Activated CD4-positive, CD25-positive, alpha-beta regulatory T cell treated with anti-CD3 and anti-CD28 coated beads, Interleukin-2, amount 50 U/mL, for 24 hours (primary cell): ENCODE measurements at places on chromosomes 3 and 15.

- ATAC-seq = no peak
Measured at GRCh38 chr3:143910756-143911155, 60.9 kb upstream of the DIPK2A start.

DNA sequence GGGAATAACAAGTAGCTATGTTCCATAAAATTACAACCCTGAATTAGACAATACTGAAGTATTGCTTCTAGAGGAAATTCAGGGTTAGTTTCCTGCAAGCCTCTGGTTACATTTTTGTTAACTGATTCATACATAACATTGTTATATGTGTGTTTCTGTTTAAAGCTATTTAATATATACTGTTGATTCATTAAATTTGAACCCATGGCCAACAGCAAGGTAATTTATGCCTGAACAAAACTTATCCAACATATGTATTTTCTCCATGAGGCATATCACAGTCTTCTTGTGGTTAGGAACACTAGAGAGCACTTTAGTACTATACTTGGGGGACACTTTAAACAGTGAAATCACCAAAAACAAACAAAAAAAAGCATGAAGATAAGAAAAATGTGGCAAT lies 47.7 kb upstream of the PTX3 start:
- ATAC-seq = no peak

DNA sequence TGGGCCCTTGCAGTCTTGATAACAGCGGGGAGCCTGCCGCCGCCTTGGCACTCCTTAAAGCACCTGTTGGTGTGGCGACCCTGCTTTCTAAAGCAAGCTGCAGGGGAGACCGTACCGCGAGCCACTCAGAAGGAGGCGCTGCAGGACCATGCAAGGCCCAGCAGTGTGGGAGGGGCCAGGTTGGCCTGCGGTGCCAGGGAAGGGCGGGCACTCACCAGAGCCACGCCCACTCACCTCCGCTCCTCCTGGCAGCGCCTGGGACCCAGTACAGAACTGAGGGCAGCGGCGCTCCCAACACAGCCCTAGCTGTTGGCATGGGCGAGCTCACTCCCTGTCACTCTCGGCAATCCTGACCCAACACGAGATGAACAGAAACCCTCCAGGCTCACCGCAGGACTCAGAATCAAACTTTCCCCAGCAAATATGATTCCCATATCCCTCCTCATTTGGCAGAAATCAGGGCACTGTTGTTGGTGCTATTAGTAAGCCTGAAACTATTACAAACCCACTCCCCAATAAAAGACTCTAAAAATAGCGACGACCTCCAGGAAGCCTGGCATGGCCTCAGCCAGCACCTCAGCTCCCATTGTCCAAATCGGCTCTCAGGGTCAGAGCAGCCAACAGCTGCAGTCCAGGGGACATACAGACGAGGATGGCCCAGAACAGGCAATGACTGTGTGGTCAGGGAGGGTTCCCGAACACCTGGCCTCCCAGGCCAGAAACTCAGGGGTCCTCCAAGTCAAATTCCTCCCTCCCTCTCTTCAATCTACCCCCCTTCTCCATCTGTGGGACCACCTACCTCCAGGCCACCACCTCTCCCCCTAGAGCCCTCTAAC lies 77.2 kb downstream of the TBC1D2B start:
- ATAC-seq = peak; percentile 82

- ATAC-seq = no peak
Measured at GRCh38 chr15:43911235-43911781, 84.5 kb downstream of the WDR76 start.

- ATAC-seq = no peak
Measured at GRCh38 chr3:114902691-114903101, 244.4 kb downstream of the ZBTB20 start.

- ATAC-seq = no peak
Measured at GRCh38 chr15:92346063-92346462, 47.6 kb upstream of the ST8SIA2 start.

DNA sequence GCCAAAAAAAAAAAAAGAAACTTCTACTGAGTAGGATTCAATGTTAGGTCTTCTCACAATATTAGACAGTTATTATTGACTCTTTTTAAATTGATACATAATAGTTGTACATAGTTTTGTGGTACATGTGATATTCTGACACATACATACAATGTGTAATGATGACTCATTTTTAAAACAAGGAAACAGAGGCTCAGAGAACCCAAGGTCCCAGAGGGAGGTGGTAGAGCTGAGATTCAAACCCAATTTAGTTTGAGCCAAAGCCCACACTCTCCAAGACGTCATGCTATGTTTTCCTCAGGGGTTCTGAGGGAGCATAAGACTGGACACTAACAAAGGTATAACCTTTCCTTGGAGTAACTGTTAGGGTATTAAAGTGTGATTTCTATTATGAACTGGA lies 40.6 kb downstream of the MYO5C start:
- peak; percentile 65 for ATAC-seq

DNA sequence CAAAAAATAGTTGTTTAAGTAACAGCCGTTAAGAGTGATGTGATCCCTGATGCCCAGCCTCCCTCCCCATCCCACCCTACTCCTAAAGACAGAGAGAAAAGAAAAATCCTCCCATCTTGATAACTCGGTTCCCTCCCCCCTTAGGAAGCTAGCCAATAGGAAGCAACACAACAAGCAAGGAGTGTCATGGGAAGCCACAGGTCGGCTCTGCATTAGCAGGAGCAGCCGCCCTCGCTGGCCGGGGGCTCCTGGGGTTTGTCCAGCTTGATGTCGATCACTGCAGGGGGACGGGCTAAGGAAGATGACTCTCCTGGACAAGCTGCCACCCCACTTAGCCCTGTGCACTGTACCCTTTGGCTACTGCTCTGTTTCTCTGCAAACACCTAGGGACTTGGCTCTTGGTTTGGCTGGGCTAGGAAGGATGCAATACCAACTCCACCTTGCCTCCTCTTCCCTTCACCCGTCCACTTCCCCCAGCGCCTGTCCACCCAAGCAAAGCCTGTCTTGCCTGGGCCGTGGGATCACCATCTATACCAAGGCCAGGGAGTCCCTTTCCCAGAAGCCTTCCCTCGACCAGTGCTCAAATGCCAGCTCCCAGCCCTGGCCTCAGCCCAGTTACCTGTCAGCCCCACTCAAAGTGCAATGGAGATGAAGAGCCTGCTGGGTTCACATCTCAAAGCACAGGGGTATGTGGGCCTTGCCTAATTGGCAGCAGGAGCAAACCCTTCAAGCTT lies 23.1 kb downstream of the SRPRB start:
- ATAC-seq = no peak

- ATAC-seq = no peak
Measured at GRCh38 chr15:47870300-47870955, 153.1 kb downstream of the SEMA6D start.

DNA sequence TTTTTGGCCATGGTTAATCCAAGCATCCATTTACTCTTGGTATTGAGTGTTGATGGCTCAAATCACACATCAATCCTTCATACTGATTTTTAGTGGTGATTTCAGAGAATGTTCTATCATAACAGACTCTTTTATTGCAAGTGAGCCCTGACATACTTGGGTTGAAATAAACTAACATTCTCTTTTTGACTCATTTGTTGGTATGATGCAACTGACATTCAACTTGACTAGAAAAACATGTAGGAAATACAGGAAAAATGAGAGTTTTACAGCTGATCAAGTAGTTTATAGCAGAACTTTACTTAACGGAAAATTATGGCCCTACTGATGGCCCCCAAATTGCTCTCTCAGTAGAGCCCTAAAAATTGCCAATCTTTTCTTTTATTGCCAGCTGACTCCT lies 173.9 kb upstream of the CD96 start:
- ATAC-seq = no peak

DNA sequence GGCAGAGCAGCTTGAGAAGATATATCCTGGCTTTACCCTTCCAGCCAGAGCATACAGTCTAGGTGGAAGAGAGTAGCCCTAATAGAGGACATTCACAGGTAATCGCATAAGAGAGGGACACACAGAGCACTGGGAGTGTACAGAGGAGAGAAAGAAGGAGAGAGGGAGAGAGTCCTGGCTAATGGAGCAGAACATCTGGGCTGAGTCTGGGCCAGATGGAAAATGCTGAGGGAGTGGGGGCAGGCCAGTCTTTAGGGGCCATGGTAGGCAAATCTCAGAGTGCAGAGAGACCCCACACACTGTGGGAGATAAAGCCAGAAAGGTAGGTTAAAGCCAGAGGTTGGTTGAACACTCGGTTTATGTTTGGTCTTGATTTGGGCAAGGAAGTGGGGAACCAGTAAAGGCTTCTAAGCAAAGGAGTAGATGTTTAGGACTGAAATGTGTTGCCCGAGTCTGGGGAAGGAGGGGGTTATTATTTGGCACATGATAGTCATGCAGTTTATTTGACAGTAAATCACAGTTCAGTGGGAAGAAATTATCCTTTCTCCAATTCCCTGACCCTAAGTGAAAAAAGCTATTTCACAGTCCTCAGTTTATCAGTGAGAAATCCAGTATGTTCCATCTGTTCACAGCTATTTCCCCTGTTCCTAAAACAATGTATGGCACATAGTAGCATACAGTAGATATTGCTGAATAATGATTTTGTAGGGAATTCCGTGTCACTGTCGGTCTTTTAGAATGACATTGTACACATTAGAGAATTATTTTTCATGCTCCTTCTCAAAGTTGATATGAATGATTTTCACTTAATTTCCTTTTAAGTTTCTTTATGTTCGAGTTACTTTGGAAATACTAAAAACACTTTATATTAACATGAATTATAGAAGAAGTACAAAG lies 45.7 kb downstream of the PDHB start:
- no peak for ATAC-seq

DNA sequence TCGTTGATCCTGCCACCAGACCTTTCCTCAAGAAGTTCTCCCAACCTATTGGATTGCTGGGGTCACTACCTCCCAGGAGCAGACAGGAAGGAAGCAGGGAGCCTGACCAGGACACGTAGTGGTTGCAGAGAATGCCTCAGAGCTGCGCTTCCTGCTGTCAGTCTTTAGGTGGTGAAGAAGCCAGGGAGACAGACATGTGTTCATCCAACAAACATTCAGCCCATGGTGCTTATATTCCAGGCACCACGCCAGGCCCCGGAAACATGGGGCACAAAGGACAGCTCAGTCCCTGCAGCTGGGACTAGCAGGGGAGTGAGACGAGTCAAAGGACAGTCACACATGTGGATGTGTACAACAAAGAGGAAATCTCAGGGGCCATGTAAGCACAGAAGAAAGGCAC lies 26.0 kb upstream of the CORO2B start:
- ATAC-seq = no peak

GRCh38 chr3:178827285-178827856 lies 244.2 kb downstream of the ZMAT3 start:
- ATAC-seq = no peak

DNA sequence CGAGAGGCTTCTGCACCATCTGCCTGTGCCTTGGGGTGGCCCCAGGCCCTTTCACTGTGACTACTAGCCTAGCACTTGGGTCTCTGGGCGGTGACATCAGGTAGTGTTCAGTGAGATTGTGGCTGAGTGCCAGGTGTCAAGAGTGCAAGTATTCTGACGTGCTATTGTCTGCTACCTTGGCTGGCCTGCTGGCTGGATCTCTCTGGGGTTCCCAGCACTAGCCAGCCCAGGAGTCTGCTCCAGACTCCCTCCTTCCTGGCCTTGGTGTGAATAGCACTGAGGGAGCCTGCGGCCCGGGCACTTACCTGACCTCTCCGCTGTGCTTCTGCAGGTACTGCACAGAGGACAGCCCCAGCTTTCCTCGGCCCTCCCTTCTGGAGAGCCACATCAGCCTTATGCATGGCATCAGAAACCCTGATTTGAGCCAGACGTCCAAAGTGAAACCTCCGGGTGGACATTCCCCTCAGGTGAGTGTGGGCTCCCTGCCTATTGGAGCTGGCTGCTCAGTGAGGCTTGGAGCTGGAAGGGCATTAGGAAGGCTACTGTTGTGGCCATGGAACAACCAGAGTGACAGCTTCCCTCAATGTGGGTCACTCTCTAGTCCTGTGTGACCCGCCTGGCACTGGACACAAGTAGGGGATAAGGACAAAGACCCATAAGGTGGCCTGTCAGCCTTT lies 17.5 kb upstream of the ALPK3 start:
- no peak for ATAC-seq

- ATAC-seq = no peak
Measured at GRCh38 chr3:182238126-182238525, 526.4 kb downstream of the SOX2 start.

DNA sequence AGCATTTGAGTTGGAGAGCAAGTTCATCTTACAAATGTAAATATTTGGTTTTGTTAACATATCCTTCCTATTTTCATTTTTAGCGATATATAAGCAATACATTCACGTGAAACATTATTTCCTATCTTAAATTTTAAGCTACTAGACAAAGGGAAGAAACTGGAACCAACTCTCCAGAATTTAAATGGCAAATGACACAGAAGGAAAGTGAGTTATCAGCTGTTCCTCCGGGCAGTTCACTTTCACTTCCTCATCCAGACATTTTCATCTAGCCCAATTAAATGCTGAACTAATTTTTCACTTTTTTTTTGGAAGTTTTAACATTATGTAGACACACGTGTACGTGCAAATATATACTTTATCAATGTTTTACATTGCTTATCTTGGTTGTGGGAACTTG lies 58.7 kb downstream of the MORC1 start:
- no peak for ATAC-seq

DNA sequence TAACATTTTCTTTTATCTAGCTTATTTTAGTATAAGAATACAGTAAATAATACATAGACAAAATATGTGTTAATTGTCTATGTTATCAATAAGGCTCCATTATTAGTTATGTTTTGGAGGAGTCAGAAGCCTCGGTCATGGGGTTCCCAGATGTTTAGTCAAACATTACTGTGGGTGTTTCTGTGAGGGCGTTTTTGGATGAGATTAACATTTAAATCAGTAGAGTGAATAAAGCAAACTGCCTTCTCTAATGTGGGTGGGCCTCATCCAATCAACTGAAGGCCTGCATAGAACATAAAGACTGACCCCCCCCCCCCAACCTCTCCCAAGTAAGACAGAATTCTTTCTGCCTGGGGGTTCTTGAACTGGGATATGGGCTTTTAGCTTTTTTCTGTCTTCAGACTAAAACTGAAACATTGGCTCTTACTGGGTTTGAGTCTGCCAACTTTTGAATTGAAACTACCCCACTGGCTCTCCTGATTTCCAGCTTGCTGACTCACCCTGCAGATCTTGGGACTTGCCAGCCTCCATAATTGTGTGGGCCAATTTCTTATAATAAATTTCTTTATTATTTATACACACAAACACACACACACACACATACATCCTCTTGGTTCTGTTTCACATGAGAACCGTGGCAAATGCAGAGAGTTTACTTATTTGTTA lies 192.0 kb downstream of the TPRG1 start:
- no peak for ATAC-seq

GRCh38 chr3:190092250-190092649 lies 28.4 kb downstream of the P3H2 start:
- no peak for ATAC-seq

GRCh38 chr3:117674321-117674720 lies 964.7 kb downstream of the TUSC7 start:
- no peak for ATAC-seq

GRCh38 chr3:99532246-99532645 lies 106.1 kb upstream of the COL8A1 start:
- ATAC-seq = no peak

GRCh38 chr15:88194162-88194561 lies 62.4 kb downstream of the NTRK3 start:
- no peak for ATAC-seq
